Posterior cingulate gyrus (tissue), 11 donors: ENCODE measurements at places on chromosomes 3 and 15.

GRCh38 chr3:124260206-124260915, 268.4 kb upstream of the ROPN1 start:
- DNase-seq, result no peak

DNA sequence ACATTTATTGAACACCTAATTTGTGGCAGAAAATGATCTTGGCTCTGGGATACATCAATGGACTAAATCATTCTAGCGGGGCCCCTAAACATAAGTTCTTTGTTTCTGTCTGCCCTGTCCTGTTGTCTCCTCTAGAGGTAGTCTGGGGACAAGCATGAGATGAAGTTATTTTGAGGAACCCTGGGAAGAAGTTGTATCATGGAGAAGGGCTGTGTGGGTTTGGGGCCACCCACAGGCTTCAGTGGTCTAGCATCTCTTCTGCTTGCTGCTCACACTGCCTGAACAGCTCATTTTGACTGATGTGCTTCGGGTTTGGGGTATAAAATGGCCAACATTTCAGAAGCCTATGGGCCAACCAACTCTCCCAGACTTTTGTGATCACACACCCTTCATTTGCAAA, 50.3 kb upstream of the OSBPL11 start:
- DNase-seq, result no peak

GRCh38 chr3:4306860-4307259, 3.7 kb downstream of the SETMAR start:
- DNase-seq, result no peak

DNA sequence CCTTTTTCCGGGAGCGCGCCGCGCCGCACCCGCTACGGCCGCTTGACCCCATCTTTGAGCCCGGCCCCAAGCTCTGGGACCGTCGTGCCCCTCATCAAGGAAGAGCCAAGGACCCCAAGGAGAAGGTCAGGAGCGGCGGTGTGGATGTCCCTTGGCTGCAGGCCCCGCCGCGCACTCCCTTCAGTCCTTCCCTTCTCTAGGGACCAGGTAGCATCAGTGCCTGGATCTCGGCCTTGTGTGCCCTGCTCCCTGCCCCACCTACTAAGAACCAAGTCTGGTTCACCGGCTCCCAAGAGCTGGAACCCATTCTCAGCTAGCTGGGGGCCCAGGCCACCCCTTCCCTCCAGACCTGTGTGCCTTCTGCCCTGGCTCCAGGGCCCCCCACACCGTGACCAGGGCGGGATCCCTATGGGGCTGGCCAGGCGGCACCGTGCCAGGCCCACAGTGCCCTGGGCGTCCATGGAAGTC, 69.3 kb upstream of the CGNL1 start:
- no peak for DNase-seq

DNA sequence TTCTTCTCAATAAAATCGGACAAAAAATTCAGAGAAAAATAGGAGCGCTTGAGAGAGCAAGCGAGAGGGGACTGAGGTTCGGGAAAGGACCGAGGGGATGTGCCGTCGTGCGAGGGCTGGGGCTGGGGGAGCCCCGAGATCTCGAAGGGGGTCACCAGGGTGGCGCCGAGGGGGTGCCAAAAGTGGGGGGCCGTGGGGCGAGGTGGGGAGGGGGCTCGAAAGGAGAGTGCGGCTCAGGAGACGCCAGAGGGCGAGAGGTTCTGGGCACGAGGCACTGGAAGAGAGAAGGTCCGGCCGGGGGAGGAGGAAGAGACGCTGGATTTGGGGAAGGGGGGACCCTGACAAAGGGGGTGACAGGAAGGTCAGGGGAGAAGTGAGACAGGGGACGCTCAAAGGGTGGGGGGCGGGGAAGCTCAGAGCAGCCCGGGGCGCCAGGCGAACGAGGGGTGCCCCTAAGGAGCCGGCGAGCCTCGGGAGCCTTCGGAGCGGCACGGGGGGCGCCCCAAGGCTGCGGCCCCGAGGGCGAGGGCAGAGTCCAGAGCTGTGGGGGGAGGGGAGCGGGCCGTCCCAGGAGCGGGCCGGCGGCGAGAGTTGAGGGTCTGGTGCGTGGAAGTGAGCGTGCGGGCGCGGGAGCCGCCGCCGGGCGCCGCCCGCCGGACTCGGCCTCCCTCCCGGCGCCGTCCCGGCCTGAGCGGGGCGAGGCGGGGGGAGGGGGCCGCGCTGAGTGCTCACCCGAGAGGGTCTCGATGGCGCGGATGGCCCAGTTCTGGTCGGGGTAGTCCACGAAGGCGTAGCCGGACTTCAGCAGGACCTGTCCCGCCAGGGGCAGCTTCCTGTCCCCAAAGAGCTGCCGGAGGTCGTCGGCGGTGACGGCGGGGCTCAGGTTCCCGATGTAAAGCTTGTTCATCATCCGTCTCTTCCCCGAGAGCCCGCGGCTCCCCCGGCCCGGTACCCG, 514 bp downstream of the IGF2BP2 start:
- DNase-seq, result peak; percentile 82

DNA sequence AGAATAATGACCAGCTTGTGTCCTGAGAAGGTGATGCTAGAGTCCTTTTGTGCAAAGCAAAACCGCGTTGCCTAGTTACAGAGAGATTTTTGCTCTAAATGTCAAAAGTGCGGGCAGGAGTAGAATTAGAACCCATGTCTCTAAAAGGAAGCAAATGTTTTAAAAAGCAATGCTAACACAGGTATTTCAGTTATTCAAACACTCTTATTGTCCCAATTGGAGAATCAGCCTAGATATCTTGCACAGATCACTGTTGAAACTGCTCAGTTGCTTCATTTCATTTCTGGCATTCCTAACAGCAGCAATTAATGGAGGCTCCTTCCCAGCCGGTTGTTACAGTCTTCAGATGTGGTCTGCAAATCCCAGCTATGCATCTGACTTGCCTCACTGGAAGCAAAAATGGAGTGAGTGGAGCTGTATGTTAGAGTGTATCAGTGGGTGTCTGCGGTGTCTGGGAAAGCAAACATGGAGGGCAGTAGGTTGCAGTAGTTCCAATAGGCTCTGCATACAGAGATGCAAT, 55.6 kb upstream of the SEMA6D start:
- DNase-seq, result no peak

- DNase-seq, result no peak
Observed at GRCh38 chr3:170640737-170641171, 54.9 kb upstream of the SLC7A14 start.

- no peak for DNase-seq
Observed at GRCh38 chr3:161208931-161209330, 12.2 kb upstream of the NMD3 start.

DNA sequence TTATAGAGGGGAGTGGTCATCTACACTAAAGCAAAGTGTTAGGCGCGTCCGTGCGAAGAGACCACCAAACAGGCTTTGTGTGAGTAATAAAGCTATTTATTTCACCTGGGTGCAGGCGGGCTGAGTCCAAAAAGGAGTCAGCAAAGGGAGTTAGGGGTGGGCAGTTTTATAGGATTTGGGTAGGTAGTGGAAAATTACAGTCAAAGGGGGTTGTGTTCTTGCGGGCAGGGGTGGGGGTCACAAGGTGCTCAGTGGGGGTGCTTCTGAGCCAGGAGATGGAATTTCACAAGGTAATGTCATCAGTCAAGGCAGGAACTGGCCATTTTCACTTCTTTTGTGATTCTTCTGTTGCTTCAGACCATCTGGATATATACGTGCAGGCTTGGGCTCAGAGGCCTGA, 47.1 kb downstream of the OIP5 start:
- DNase-seq, result no peak

DNA sequence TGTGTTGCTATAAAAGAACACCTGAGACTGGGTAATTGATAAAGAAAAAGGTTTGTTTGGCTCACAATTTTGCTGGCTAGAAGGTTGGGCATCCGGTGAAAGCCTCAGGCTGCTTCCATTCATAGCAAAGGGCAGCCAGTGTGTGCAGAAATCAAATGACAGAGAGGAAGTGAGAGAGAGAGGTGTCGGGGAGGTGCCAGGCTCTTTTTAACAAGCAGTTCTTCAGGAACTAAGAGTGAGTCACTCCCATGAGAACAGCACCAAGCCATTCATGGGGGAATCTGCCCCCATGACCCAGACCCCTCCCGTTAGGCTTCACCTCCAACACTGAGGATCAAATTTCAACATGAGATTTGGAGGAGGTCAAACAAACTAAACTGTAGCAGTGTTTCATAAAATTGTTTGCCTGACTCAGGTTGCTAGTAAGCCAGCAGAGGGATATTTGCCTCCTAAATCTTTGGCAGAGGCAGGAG, 4.5 kb upstream of the PARP15 start:
- no peak for DNase-seq

- peak; percentile 11 for DNase-seq
Observed at GRCh38 chr3:75396316-75396802, 267.8 kb upstream of the FRG2C start.

GRCh38 chr15:89898614-89899294, 5.0 kb upstream of the AP3S2 start:
- no peak for DNase-seq

- no peak for DNase-seq
Observed at GRCh38 chr3:183584246-183584913, 28.9 kb upstream of the KLHL6 start.

- DNase-seq, result no peak
Observed at GRCh38 chr3:66267031-66267430, 46.2 kb downstream of the SLC25A26 start.

DNA sequence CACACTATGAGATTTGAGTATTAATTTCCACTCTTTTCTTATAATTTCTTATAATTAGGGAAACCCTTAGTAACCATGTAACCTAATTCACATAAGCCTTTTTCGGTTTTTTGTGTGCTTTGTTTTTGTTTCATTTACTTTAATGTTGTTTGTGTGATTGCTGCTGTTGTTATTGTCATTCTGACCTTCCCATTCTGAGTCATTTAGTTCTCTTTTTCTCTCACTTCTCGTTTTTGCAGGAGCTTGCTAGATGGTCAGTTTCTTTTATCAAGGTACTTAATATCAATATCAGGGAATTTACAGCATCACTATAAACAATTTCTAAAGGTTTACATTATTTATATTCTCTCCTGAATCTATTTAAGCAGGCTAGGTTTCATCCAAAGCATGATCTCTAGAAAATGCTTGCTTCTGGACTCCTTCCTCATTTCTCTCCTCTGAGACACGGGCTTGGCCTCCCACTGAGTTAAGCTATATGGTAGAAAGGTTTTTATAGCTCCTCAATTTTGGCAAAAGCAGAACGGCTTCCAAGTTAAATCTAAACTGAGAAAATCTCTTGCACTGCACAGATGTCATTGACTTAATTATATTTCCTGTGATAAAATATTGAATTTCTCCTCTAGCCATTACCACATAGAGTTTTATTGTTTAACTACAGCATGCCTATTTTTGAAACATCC, 534.2 kb downstream of the NSUN3 start:
- no peak for DNase-seq

DNA sequence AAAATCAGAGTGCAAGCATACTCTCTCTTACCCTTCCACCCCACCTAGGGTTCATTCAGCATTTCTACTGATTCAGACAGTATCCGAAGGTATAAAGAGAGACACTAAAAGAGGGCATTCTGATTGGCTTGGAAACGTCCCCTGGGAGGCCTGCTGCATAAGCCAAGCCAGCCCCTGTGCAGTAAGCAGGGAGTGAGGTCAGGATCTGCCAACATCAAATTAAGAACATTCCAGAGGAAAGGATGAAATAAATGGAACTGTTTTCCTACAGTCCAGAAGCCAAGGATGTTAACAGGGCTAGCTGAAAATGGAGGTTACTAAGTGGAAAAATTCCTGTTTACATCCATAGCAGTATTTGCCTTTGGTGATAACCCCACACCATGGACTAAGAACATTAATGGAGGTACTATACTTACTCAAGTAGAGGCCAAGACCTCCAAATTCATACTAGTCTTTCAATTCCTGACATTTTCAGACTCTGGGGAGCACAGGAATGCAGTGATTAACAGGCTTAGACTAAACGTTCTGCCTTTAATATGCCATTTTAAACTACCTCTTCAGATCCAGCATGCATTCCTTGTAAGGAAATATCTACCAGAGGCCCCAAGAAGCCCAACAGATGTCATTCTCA, 34.5 kb downstream of the NPTN start:
- no peak for DNase-seq

DNA sequence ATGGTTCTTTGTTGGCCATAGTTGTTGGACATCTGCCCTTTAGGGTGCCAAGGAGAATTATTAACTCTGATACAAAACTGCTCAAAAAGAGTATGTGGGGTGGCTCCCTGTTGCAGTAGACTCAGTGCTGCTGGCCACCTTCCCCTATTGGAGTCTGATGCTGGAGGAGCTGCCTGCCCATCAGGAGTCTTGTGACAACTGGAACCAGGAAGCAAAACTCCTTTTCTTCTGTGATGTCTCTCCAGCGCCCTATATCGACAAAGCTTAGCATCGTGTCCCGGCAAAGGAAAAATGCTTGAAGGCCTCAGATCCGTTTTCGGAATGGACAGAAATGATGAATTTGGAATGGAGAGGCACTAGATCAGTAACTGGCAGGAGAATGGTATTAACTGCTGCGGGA, 23.5 kb downstream of the PAK2 start:
- no peak for DNase-seq

- DNase-seq, result no peak
Observed at GRCh38 chr15:24898715-24899272, 56.0 kb upstream of the SNRPN start.

DNA sequence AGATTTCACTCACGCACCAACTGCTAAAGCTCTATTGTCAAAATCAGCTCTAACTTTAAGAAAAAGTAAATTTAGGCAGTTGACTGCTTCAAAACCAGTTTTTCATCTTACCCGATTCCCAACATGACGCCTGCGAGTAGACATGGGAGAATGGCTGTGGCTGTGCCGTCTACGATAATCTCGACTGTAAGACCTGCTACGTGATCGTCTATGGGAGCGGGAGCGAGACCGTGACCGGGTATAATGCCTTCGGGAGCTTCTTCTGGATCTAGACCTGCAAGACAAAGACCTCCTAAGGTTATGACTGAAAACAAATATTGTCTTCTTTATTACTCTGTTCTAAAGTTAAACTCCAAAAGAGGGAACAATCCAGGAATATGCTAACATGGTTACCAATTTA, 12.5 kb downstream of the TRA2B start:
- DNase-seq, result no peak

DNA sequence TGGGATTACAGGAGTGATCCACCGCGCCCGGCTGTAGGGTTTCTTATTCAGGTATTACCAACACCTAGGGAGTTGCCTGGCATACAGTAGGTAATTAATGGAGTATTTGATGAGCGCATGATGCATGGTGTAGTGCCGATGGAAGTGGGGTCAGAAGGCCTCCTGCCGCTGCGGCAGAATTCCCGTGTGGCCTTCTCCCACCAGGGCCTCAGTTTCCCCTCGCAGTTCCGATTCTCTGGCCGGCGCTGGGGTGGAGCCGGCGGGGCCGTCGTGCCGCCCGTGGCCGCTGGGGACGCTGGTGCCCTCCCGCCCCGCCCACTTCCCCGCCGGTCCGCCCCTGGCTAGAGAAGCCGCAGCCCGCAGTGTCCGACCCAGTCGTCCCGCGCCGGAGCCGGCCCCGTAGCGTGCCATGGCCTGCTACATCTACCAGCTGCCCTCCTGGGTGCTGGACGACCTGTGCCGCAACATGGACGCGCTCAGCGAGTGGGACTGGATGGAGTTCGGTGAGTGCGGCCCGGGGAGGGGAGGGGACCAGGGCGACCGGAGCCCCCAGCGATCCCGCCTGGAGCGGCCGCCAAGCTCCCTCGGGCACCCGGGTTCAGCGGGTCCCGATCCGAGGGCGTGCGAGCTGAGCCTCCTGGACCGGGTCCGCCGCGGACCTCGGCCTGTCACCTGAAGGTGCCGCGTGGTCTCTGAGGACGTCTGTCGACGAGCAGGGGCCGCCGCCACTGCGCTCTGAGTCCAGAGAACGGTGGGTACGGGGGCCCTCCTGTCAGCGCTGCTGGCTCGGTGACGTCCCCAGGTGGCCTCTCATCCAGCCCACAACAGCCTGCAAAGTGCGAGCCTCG, at the start of gene IRAK2:
Gene IRAK2, plus strand, starts transcription at position 374 of the 848 bp plus-strand sequence. Its CDS starts 36 bp downstream, at position 410.
- DNase-seq, result peak; percentile 61
